GM03348 (cell line): ENCODE measurements at places on chromosomes 1 and 21.

DNA sequence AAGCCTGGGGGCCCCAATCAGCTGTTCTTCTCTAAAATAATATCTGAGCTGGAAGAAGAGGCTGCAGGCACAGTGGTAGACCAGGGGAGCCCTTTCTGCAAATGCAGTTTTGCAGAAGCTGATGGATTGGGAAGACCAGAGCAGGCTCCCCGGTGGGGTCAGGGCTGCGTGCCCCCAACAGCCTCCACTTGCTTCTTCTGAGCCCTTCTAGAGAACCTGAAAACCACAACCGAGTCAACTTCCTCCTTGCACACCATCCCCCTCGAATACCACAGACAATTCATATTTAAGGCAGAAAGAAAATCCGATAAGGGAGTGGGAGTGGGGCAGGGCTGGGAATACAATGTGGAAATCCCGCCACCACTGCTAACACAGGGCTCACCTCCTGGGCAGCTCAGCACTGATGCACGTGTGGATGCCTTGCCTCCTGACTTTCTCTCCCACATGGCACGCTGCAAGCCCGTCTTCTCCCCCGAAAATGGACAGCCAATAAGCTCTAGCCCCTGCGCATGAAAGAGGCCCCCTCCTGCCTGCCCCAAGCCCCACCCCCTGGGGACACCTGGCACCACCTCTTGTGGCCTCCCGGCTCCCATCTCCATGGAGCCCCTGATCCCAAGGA is 25.4 kb upstream of the ALDH4A1 start:
- DNase-seq: no peak

- DNase-seq: peak; percentile 85
Measured at GRCh38 chr1:27536767-27537166, 46.8 kb upstream of the WASF2 start.

GRCh38 chr1:921011-921837 is 2.5 kb upstream of the SAMD11 start:
- peak; percentile 93 for DNase-seq

- no peak for DNase-seq
Measured at GRCh38 chr1:56569661-56570060, 9.7 kb downstream of the PLPP3 start.

DNA sequence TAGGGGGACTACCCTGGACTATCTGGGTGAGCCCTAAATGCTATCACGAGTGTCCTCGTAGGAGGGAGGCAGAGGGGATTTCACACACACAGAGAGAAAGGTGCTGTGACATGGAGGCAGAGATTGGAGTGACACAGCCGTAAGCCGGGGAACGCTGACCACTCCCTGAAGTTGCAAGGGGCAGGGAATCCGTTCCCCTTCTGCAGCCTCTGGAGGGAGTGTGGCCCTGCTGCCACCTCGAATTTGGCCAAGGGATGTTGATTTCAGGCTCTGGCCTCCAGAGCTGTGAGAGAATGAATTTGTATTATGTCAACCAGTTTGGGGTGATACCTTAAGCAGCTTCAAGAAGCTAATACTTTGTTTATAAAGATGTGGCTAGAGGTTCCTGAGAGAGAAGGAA is 137.7 kb downstream of the ACTL8 start:
- no peak for DNase-seq

- no peak for DNase-seq
Measured at GRCh38 chr1:12231276-12231595, 1.4 kb downstream of the VPS13D start.

DNA sequence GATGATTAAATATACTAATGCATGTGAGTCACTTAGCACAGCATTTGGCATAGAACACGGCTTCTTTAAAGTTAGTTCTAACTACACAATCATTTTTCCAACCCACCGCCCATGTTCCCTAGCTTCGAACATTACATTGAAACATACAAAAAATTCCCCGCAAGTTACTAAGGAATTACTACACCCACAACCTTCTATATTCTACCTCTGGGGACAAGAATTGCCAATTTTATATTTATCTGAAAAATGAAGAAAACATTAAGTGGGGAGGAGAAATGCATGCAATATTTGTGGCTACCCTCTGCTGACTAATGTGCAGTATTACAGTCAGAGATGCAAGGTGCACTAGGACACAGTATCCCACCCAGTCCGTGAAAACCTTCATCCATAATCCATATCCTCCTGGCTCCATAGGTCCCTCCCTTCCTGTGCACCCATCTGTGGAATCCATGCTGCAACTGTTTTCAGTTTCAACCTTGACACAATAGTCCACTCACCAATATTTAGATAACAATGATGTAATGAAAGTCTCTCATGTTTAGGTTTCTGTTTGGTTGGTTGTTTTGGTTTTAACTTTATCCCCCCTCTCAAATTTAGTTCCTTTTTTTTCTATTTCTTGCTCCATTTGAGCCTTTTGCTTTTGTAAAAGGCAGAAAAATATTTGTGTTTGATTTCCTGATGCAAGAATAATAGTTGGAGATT is 31.6 kb downstream of the RGS5 start:
- DNase-seq: peak; percentile 28

DNA sequence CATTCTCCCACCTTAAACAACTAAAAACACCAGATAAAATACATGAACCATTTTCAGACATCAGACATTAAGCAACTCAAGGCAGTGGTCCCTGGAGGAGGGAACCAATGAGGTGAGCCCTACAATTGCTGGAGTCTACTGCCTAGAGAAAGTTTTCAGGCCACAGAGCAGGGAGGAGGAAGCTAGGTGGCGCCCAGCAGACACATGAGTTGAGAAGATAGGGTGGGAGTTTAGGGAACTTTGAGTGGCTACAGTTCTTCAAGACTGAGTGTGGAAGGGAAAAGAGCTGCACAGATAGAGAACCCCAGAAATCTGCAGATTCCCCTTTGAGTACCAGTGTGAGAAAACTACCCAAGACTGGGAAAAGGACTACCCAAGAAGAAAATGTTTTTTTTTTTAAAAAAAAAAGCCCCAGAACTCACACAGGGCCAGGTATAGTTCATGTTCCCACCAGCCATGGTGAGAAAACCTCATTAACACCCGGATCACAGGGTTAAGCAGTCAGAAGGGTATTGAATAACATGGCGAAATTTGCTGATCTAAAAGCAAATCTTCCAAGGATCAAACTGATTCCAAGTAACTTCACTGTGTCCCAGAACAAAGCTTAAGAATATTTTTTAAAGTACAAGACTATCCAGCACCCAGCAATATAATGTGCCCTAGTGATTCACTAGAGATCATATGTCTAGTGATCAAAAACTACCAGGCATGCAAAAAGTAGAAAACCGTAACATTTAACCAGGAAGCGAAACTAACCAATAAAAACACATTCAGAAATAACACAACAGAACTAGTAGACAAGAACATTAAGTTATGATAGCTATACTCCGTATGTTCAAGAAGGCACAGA is 12.0 kb downstream of the ALDH9A1 start:
- DNase-seq: no peak

- no peak for DNase-seq
Measured at GRCh38 chr1:51381964-51382363, 51.6 kb upstream of the TTC39A start.

DNA sequence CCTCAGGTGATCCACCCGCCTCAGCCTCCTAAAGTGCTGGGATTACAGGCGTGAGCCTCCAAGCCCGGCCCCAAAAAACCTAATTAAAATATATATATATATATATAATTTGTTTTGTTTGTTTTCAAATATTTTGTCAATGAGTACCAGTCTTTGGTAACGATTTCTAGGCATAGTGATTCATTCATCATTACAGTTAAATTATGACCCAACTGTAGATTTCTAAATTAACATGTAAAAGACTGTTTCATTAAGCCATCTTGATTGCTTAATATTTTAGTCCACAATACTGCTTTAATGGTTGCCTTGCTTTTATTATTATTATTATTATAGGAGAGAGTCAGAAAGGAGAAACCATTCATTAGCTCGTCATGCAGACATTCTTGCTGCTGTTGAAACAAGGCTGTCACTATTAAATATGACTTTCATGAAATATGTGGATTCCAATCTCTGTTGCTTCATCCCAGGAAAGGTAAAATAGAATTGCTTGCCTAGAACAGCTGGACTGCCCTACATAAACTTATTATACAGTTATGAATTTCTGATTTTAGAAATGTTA is 19.9 kb downstream of the FBXO28 start:
- DNase-seq: no peak

GRCh38 chr1:19365721-19366120 is 53.6 kb downstream of the SLC66A1 start:
- peak; percentile 75 for DNase-seq

DNA sequence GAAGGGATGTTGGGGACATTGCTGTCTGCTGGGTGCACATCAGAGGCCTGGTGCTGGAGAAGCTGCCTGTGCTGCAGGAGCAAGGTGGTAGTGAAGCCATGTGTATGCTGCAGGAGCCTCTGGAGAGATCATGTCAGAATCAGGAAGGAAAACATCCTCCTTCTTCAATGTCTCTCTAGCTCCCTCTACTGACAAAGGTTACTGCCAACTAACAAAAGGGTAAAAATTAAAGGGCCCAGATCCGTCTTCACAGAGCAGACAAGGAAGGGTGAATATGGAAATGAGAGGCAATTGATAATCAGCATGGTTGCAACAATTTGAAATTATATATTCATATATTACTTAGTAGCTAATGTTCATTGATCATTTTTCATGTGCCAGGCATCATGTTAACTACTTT is 32.2 kb downstream of the FAM177B start:
- no peak for DNase-seq

GRCh38 chr1:27513958-27514357 is 24.0 kb upstream of the WASF2 start:
- DNase-seq: no peak

DNA sequence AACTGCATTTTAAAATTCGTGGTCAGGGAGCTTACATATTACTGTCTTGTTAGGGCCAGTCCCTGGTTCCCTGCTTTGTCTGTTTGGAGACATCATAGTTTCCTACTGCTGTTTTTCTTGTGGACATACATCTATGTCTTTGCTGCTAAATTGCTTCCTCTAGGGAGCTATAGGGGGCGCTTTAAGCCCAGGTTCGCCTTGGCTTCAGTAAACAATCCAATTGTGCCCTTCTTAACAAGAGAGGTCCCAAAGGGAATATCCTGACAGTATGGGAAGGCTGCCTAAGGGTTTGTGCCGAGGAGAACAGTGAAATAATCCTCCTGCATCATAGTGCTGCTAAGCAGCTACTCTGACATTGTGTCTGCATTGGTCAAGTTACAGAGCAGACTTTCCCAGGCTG is 112.5 kb downstream of the USH2A start:
- peak; percentile 3 for DNase-seq

DNA sequence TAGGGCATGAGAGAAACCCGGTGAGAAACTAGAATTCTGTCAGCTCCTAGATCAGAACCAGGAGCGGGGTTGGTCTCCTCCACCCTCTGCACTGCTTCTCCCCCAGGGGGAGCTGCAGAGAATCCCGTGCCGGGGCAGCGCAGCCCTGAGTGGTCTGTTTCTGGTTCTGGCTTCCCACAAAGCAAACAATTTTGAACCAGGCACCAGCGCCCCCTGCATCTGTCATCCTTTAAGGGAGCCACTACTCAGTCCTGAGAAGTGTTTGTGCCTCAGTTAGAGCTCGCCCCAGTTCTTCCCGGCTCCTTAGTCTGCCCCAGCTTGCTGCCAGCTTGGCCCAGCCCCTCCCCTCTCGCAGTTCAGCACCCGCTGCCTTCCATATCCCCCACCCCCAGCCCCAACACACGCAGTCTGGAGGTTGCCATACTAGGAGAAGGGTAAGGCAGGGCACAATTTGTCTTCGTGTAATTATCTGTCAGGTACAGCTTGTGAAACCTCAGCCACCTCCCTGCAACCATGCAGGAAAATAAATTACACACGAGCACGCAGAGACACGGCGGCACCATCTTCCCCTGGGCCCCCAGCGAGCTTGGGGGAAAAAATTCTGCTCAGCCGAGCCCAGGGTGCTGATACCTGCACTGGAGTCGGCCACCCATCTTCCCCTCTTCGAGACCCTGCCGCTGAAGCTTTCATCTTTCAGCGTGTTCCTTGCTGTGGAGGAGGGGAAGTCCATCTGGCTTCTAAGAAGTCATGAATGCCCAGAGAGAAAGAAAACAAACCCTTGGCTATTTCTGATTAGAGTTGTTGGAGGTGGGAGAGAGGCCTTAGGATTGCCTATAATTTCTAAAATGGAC is 62.6 kb upstream of the CD1D start:
- peak; percentile 63 for DNase-seq
